ENCODE measurements at places on chromosomes 5 and 9.

- no peak for DNase-seq
Measured at GRCh38 chr5:121918238-121918637, 43.5 kb upstream of the SRFBP1 start.

DNA sequence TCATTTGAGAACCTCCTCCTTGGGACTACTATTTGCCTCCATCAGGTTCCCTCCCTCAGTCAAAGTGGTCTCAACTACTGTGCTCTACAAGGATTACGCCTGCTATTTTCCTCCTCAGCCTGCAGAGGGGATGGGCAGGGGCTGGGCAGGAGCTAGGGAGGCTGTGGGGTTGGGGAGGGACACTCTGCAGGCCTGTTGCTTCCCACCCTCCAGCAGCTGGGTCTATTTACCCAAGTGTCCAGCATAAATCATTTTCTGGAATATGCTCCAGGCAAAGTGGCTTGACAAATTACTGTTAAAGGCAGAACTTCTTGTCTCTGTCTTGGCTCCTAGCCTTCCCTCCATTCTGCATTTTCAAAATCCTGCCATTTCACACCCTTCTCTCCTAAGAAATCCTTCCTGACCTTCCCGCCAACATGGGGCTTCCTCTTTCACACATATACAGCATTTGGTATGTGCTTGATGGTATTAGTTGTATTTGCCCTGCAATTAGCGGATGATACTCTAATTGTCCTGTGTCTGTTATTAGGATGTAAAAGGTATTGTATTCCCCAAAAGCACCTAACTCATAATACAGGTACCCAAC is 106.7 kb downstream of the EFNA5 start:
- DNase-seq: no peak

- DNase-seq: peak; percentile 37
Measured at GRCh38 chr5:139745132-139745799, 50.3 kb upstream of the PSD2 start.

DNA sequence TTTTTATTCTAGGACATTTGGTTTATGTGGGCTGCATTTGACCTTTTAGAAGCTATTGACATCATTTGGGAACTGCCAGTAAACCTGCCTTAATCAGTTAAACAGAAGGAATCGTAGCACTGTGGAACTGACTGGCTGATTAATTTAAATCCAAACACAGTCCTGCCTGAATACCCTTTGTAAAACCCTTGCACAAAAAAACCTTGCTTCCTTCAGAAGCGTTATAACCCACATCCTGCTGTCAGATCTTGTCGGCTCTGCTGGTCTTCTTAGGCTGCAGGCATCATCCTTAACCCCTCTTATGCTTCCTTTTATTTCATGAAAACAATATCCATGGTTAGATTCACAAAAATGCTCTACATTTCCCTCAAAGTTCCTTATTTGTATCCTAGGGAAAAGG is 46.3 kb downstream of the PAM start:
- DNase-seq: no peak

DNA sequence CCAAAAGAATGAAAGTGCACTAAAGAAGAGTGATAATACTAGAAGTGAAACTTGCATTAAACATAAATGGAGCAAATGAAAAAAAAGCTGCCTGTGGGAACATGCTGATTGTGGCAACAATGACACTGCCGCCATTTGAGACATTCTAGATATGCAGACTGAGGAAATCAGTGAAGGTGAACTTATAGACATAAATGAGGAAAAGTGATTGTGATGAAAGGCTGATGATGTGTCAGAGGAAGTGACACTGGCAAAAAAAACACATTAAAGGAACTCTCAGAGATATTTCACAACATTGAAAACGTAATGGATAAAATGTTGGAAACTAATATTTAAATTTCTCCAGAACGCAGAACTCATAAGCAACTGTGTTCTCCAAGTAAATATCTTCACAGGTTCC is 1.2 kb downstream of the ERCC8 start:
- DNase-seq: no peak

GRCh38 chr5:78515670-78516069 is 132.9 kb downstream of the LHFPL2 start:
- DNase-seq: peak; percentile 82

GRCh38 chr9:112853882-112854585 is 36.6 kb downstream of the SLC46A2 start:
- DNase-seq: peak; percentile 42

DNA sequence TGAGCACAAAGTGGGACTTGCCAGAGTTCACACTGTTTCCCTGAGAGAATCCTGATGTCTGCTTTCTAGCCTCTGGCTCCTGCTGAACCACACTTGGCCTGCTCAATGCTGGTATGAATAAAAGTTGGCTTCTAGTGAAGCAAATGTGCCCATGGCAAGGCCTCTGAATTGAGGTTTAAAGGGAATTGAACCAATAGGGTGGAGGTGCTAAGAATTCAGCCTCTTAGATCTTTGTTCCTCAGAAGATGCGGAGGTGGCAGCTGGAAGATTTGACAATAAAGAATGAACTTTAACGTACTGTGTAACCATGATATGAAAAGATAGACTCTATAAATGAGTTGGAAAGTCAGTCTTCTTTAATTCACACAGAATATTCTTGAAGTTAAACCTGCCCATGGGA is 57.2 kb downstream of the RASGRF2 start:
- DNase-seq: no peak

GRCh38 chr5:43255704-43256103 is 57.5 kb downstream of the HMGCS1 start:
- DNase-seq: no peak

DNA sequence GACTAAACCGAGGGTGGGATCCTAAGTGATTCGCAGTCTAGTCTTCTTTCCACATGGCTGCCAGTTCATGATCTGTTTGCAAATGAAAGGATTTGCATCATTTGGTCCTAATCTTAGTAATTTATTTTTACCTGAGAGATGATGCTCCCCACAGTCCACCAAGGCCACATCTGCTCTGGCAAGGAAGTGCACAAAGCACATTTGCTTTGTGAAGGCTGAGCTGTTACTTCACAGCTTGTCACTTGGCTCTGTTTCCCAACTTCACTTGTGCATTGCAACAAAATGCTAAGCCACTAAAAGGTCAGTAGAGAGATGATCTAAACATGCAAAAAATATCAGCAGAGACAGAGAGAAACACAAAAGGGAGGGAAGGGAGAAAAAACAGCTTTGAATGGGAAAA is 128.5 kb upstream of the VLDLR start:
- DNase-seq: peak; percentile 93

- DNase-seq: no peak
Measured at GRCh38 chr9:28503573-28503972, 930.3 kb upstream of the C9orf72 start.

GRCh38 chr5:173742432-173742816 is 126.0 kb upstream of the BOD1 start:
- no peak for DNase-seq

GRCh38 chr9:4077499-4078102 is 222.3 kb downstream of the GLIS3 start:
- peak; percentile 58 for DNase-seq

DNA sequence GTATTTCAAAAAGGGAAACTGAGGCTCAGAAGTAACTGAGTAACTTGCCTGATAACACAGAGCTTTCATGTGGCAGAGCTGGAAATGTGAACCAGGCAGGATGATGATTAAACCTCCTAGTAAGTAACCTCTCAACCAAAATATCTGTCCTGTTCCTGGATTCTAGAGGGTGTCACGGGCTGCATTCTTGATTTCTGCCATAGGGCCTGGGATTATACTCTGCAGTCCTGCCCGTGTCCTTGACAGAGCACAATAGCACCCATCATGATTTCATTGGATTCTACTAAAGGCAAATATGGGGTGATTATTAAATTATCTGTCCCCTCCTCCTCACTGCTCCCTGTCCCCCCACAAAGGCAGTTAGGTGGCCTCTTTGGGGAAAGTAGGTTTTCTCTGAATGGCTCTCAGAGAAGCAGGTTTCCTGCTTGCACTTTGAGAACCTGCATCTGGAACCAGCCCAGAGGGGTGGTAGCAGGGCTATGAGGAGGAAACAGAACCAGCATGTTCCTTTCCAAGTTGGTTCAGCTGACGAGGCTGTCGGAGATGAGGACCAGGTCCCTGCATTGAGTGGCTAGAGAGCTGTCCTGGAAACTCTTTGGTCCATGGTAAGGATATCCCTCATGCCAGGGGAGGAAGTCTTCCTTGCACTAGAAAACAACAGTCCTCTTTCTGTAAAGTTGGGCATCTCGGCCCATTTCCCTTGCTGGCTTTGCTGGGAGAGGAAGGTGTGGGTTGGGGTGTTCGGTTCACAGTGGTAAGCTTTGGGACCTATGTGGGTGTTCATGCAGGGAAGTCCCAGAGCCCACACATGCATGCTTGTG is 36.6 kb downstream of the PPARGC1B start:
- DNase-seq: no peak

- peak; percentile 59 for DNase-seq
Measured at GRCh38 chr9:83266666-83267496, 203.9 kb upstream of the RASEF start.

GRCh38 chr9:134188386-134189144 is 24.2 kb upstream of the RNU6ATAC start:
- peak; percentile 72 for DNase-seq

GRCh38 chr5:77172713-77173328 is 37.7 kb upstream of the PDE8B start:
- no peak for DNase-seq

DNA sequence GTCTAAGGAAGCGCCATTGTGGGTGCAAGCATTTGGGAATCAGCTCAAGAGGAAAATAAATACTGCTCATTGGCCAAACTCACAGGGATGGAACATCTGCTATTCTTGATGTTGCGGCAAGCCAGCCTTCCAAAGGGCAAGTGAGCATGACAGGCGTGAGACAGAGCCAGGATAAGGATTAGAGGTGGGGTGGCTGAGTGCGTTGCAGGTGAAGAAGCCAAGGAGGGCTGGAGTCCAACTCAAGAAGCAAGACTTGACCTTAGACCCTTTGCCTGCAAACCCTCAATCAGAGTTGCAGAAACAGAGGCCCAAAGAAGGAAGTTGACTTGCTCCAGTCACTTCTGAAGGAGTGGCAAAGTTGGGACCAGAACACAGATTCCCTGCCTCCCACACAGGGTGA is 79.4 kb downstream of the WWC1 start:
- no peak for DNase-seq

- no peak for DNase-seq
Measured at GRCh38 chr5:117261948-117262571, 687.4 kb upstream of the SEMA6A start.

DNA sequence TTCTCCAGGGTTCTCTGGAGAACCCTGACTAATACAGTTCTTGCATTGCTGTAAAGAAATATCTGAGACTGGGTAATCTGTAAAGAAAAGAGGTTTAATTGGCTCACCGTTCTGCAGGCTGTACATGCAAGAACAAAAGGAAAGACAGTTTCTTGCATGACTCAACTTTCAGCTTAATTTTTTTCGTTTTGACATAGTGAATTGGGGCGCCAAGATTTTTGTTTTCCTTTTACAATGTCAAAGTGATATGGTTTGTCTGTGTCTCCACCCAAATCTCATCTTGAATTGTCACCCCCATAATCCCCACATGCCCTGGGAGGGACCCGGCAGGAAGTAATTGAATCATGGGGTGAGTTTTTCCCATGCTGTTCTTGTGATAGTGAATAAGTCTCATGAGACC is 11.8 kb upstream of the CRHBP start:
- DNase-seq: no peak

DNA sequence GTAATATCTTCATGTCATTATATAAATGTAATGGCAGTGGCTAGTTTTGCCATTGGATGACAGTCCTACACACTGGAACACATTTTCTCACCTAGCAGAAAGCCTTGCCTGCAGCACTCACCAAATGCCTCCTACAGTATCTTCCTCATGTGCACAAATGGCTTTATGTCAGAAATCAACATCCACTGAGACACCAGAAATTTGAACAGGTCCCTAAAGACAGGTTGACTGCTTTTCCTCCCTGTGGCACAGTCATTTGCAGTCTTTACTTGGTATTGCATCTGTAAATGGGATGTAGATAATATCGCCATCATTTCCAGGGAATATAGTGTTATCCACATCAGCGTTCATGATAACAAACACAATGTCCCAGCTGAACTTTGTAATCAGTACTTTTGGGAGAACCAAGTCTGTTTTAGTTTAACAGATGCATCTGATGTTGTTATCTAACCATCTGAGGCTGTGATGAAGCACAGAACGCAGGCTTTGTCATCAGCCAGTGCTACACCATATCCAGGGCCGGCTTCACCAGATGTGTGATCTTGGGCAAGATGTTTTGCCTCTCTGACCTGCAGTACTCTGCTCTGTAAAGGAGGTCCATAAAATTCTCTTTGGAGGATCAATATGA is 83.9 kb upstream of the TAS2R1 start:
- DNase-seq: peak; percentile 11

DNA sequence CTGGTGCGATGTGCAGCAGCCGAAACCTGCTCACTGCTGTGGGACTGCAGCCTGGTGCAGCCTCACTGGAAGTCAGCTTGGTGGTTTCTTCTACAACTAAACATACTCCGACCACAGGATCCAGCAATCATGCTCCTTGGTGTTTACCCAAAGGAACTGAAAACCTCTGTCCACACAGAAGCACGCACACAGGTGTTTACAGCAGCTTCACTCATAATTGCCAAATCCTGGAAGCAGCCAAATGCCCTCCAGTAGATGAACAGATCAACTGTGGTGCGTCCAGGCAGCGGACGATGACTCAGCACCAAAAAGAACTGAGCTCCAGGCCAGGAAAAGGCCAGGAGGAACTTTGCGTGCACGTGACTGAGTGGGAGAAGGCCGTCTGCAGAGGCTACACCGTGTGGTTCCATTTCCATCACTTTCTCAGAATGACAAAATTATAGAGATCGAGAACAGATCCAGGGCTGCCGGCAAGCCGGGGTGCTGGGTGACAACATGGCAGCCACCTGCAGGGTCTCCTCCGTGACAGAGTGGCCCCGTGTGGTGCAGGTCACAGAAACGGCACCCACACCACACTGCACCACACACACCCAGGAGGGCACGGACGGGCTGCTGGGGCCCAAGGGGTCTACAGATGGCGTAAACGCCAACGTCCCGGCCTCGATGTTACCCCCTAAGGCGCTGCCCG is 23.1 kb upstream of the NSMF start:
- peak; percentile 67 for DNase-seq

DNA sequence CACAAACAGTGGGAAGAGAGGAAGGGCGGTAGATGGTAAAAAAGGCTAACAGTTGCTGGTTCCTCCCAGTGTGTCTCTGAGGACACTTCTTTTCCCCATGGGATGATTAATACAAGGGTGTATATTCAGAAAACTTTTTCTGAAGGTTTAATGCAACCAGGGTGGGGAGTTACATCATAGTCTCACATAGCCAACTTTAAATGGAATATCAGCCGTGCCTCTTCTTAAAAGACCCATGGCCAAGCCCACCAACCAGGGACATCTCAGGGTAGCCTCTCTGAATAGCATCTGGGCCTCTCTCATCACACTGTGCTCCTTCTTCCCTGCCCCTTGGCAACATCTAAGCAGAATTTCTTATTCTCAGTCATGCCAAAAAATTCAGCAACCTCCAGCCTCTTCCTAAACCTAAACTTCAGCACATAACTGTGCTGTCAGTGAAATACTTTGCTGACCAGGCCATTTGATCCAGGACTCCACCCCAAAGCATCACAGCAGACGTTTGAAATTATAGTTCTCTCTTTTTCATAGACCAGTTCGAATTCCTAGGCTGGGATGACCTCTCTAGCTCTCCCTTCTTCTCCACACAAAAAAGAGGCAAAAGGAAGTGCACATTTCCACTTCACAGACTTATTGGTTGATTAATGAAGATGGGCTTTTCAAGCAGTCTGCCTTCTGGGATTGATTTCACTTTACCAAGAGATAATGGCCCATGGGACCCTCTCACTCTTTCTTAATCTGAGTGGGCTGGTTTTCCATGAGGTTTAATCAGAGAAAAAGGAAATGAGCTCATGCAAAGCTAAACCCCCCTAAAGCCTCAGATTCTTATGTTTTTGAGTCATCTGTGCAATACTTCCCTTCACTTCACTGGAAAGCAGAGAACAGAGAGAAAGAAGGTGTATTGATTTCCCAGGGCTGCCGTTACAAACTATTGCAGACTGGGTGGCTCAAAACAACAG is 85.1 kb upstream of the RAI14 start:
- DNase-seq: peak; percentile 78
